WTC11 (cell line): ENCODE measurements at places on chromosomes 3 and 15. TPM values are rescaled to one million over a fixed set of nuclear protein-coding genes. Genes with fewer than 3 reads are reported as not detected.

The CCDC174 gene
- 11.3 to 16.0 TPM (median 13.8 TPM) in 3 replicates for total RNA-seq

The LSAMP gene
- total RNA-seq: 3.6 to 5.9 TPM (median 5.7 TPM) in 3 replicates

DNA sequence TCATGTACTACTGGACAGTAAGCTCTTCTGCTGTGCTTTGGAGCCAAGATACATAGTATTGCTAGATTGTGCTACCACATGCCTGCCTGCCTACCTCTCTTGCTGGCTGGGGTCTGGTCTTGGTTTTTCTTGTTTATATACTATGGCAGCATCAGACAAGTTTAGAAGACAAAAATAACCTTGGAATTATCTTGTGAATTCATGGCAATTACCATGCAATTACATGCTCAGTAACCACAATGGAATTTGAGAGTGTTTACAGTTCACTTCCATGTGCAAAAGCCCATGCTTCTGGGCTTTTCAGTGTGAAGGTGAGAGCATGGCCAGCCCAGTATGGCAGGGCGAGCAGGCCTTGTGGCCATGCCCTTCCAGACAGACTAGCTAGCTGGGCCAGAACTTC is 48.0 kb upstream of the C15orf61 start:
- H3K4me1 ChIP-seq: no peaks in the 10 kb centered on the region
- no peak overlapping the region for H3K4me3 ChIP-seq
- no peak overlapping the region for H3K27ac ChIP-seq
- no peaks in the 10 kb centered on the region for H3K36me3 ChIP-seq
- H3K27me3 ChIP-seq: no peaks in the 10 kb centered on the region

DNA sequence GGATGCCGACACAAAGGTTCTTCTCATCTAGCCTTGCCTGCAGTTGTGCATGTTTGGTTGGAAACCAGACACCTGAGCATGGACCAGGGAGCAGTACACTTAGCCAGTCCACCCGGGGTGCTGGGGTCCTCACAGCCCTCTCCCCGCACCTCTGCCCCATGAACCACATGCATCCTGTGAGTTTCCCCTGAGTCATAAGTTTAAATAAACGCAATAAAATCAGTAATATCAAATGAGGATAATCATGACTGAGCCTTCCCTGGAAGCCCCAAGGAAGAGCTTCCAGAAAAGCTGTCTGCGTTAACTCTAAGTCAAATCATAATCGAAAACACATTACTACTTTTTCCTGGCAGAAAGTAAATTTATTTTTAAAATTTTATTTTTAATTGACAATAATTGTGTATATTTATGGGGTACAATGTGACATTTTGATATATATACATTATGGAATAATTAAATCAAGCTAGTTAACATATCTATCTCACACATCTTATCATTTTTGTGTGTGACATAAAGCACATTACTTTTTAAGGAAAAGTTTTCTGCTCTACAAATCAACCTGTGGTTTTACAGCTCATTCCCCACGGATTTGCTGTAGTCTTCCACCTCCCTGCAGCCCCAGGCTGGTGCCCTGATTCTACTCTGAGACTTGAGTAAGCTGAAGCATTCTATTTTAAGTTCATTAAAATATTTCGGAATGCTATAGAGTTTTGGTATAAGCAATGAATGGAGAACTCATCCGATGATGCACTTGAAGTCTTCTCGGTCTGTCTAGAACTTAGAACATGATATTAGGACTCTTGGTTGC is 166.0 kb upstream of the EIF1B start:
- no peak overlapping the region for H3K27ac ChIP-seq
- H3K4me1 ChIP-seq: no peaks in the 10 kb centered on the region
- H3K4me3 ChIP-seq: no peak overlapping the region
- DNase-seq: no peak
- H3K27me3 ChIP-seq: no peaks in the 10 kb centered on the region

The CMTM6 gene
- 36.0 to 42.3 TPM (median 39.3 TPM) in 3 replicates for total RNA-seq

- no peaks in the 10 kb centered on the region for H3K27me3 ChIP-seq
- peak overlapping the region; percentile 23; the same call in 1 of the 2 replicates for H3K27ac ChIP-seq
- H3K4me1 ChIP-seq: peaks cover 33% of the 10 kb centered on the region
- no peak for DNase-seq
- no peak overlapping the region for H3K4me3 ChIP-seq
Observed at GRCh38 chr15:99148851-99149276, 44.0 kb downstream of the SYNM start.

DNA sequence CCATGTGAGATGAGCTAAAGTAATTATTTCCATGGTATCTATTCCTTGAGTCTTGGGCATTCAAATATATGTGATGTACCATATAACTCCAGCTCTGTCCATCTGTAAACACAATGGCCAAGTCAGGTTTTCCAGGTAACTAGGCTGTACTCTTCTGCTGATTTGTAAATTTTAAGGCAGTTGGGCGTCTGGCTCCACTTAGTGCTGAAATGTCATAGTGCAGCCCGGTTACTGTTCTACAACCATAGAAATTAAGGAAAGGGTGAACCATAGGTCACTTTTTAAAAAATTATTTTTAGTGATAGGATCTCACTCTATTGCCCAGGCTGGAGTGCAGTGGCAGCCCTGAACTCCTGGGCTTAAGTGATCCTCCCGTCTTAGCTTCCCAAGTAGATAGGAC is 44.7 kb upstream of the GOLM2 start:
- no peaks in the 10 kb centered on the region for H3K27me3 ChIP-seq
- no peaks in the 10 kb centered on the region for H3K4me1 ChIP-seq
- no peak overlapping the region for H3K27ac ChIP-seq
- DNase-seq: no peak
- H3K4me3 ChIP-seq: no peak overlapping the region
- no peaks in the 10 kb centered on the region for H3K36me3 ChIP-seq

- H3K4me1 ChIP-seq: no peaks in the 10 kb centered on the region
- peaks cover 24% of the 10 kb centered on the region for H3K36me3 ChIP-seq
- H3K27me3 ChIP-seq: no peaks in the 10 kb centered on the region
- H3K27ac ChIP-seq: no peak overlapping the region
- H3K4me3 ChIP-seq: no peak overlapping the region
- DNase-seq: peak; percentile 1
Observed at GRCh38 chr15:25245801-25246622, 192.8 kb downstream of the UBE3A start.

The CTXN2 gene
- total RNA-seq: 0.07 to 0.16 TPM (median 0.07 TPM) in 3 replicates

DNA sequence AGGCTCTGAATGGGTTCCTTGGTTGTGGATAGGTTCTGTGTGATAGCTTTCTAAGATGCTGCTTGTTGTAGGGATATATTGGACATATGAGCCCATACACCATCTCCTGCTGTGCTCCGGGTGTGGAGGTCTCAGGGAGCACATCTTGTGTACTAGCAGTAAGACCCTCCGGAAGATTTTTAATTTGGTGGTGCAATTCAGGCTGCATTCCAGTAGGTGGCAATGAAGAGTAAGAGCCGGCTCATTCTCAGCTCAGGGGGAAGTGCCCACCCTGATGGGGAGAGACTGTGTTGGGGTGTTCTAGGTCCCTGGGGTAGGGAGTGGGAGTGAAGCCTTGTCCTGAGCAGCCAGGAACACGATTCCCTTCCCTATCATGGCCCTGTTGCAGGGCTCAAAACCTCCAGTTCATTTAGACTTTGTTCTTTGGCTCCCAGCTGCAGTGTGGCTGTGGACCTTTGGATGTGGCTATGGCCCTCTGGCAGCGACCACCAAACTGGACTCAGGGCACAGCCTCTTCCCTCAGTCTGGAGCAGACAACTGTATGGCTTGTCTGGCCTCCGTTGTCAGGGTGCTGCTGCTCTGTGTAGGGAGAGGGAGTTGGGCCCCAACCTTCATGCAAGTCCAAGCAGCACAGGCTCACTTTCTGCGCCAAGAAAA is 104.7 kb downstream of the UNC13C start:
- H3K27me3 ChIP-seq: no peaks in the 10 kb centered on the region
- no peaks in the 10 kb centered on the region for H3K36me3 ChIP-seq
- no peak overlapping the region for H3K27ac ChIP-seq
- no peaks in the 10 kb centered on the region for H3K4me1 ChIP-seq
- no peak overlapping the region for H3K4me3 ChIP-seq

The SOX14 gene
- total RNA-seq: 0.34 to 0.78 TPM (median 0.70 TPM) in 3 replicates

DNA sequence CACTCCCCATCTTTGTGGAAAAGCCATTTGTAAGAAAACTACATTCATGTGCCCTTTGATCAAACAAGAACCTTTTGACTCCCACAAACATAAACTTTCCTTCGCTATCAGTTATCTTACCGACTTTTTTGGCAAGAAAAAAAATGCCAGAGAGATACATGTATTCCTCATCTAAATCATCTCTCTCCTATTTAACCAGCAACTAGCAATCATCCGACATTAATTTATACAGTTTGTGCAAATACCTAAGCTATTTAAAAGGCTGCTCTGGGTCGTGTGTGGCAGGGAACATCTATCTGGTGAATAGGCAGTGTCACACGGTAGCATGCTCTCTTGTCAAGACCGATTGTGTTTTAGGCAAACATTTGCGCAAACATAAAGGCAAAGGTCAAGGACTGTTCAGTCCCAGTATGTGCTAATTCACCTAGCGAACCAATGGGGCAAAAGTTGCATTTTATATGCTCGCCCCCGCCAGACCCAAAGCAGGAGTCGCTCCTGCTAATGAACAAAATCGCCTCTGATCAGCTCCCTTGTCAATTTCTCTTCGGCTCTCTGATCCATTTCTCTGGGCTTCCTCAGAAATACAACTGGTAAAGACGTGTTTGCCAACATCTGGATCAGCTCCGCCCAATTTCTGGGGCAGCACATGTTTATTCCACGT is 37.7 kb downstream of the ZIC4 start:
- no peak for DNase-seq
- H3K27ac ChIP-seq: no peak overlapping the region
- H3K4me1 ChIP-seq: peaks cover 60% of the 10 kb centered on the region
- peaks cover 98% of the 10 kb centered on the region for H3K27me3 ChIP-seq

DNA sequence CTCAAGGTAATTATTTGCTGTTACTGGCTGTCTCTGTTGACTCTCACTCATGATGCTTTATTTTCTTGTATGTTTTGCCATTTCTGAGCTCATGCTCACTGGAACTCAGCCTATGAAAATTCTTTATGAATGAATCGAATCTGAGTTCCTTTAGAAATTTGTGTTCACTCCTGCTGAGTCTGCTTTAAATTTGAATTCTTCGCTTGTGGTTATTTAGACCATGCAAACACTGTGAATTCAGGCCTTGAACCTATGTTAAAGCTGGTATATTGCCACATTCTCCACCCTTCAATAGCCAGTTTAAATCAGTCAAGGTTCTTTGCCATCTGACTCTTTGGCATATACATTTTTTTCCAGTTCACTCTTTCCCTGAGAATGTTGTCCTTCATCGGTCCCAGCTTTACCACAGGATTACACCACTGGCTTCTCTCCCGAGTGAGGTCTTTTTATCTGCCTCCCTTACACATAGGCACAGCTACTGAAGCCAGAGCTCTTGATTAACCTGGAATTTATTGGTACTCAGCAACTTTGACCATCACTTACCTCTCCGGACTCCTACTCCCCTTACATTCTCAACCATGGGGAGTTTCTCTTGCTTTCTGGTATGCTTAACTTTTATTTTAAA is 400.6 kb downstream of the VPS13C start:
- H3K36me3 ChIP-seq: peaks cover 2% of the 10 kb centered on the region; the same call in 1 of the 2 replicates
- no peaks in the 10 kb centered on the region for H3K27me3 ChIP-seq
- peaks cover 10% of the 10 kb centered on the region for H3K4me1 ChIP-seq

GRCh38 chr3:61518590-61518989 is 42.8 kb upstream of the PTPRG start:
- peak overlapping the region; percentile 31; the same call in 1 of the 2 replicates for H3K27ac ChIP-seq
- H3K4me3 ChIP-seq: no peak overlapping the region
- H3K4me1 ChIP-seq: peaks cover 23% of the 10 kb centered on the region
- no peaks in the 10 kb centered on the region; the same call in none of the 2 replicates for H3K27me3 ChIP-seq
- no peaks in the 10 kb centered on the region for H3K36me3 ChIP-seq
- no peak for DNase-seq

DNA sequence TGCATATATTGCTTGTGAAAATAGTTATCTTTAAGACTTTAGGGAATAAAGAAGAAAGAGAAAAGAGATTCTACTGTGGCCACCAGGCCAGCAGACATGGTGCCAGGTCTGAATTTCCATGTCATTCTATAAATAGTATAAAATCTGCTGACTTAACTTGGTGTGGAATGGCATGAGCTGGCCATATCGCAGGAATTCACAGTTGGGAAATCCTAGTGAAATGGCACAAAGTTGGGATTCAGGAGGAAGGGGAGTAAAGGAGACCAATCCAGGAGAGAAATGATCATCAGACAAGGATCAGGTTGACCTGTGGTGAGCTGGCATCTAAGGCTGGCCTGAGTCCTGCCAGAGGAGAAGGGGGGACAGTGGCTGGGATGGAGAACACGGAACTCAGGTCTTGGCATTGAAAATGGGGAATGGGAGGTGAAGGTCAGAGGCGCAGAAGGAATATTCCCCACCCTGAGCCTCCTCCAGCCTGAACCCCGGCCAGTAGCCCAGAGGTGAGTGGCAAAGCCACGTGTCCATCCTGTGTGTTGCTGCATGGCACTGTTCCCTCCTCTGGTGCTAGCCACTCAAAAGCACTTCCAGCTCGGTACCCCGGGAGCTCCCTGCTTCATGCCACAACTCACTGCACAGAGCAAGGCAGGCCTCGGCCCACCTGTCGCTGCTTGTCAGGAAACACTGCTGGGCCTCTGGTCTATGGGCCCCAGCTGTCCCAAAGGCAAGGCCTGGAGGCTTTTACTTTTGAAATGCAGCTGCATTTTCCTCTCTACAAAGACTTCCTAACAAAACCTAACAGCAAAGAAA is 51.4 kb downstream of the SSUH2 start:
- H3K4me1 ChIP-seq: 0 out of 2 replicates have a peak, but pooled peaks cover 4% of the 10 kb centered on the region
- no peaks in the 10 kb centered on the region for H3K27me3 ChIP-seq
- no peaks in the 10 kb centered on the region for H3K36me3 ChIP-seq
- no peak for DNase-seq
- H3K4me3 ChIP-seq: no peak overlapping the region

- peaks cover 79% of the 10 kb centered on the region for H3K4me1 ChIP-seq
- 0 out of 2 replicates have a peak, but pooled peaks cover 2% of the 10 kb centered on the region for H3K36me3 ChIP-seq
- no peaks in the 10 kb centered on the region for H3K27me3 ChIP-seq
Observed at GRCh38 chr3:195183071-195183776, 87.7 kb downstream of the XXYLT1 start.

The OSTN gene
- not detected in 3 replicates for total RNA-seq

DNA sequence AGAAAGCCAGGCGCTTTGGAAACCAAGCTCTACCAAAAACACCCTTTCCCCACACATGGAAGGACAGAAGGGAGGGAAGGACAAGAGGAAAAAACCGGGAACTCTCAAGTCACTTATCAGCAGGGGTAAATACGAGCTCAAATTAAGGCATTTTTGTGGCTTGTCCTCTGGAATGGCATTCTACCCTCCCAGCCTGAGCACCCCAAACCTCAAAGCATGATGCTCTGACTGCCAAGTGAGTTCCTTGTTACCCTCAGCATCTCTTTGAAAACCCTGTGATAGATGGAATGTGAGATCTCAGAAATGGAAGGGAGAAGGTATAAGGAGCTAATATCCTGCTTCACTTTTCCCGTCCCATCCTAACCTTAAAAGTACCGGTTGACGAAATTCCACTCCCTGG is 8.1 kb upstream of the CSPG5 start:
- H3K27me3 ChIP-seq: peaks cover 2% of the 10 kb centered on the region; the same call in 1 of the 2 replicates
- H3K27ac ChIP-seq: no peak overlapping the region
- H3K36me3 ChIP-seq: peaks cover 54% of the 10 kb centered on the region

DNA sequence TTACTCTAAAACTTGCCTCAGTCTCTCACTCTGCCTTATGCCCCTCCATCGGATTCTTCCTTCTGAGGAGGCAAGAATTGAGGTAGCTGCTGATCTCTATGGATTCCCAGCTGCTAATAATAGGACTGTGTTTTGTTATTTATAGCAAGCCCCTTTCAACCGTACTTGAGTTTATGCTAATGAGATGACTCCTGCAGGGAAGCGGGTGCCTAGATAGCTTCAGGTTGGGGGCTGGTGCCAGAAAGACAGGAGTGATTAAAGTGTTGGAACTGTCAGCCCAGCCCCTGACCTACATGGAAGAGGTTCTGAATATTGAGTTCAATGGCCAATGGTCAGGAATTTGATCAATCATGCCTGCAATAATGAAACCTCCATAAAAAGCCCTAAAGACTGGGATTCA is 21.8 kb upstream of the LIMD1 start:
- peak overlapping the region; percentile 1; the same call in 1 of the 2 replicates for H3K4me3 ChIP-seq
- peaks cover 11% of the 10 kb centered on the region for H3K36me3 ChIP-seq
- H3K4me1 ChIP-seq: peaks cover 56% of the 10 kb centered on the region
- no peak for DNase-seq
- H3K27ac ChIP-seq: peak overlapping the region; percentile 80
- H3K27me3 ChIP-seq: peaks cover 3% of the 10 kb centered on the region; the same call in 1 of the 2 replicates
